Stimulated activated CD4-positive, alpha-beta T cell treated with anti-CD3 and anti-CD28 coated beads, Interleukin-2, amount 100 ng/mL, for 24 hours (primary cell): ENCODE measurements at places on chromosomes 1 and 21.
A peak's percentile ranks its signal among the peaks of the same experiment; 100 is the strongest.

DNA sequence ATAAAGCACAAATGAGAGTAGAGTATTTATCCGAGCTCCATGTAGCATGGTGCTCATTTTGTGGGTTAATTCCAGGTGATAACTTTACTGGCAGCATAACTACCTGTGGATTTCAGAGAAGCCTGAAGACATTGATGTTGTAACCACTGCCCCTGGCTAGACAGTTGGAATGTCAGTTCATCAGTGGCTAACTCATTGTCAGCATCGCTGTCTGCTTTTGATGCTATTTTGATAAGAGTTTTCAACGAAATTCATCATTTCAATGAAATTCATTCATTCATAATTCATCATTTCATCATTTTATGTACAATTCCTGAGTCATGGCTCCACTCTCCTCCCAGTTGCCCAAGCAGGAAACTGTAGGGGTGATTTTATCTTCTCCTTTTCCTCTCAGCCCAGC, 34.4 kb downstream of the HSD3B1 start:
- no peak for DNase-seq

DNA sequence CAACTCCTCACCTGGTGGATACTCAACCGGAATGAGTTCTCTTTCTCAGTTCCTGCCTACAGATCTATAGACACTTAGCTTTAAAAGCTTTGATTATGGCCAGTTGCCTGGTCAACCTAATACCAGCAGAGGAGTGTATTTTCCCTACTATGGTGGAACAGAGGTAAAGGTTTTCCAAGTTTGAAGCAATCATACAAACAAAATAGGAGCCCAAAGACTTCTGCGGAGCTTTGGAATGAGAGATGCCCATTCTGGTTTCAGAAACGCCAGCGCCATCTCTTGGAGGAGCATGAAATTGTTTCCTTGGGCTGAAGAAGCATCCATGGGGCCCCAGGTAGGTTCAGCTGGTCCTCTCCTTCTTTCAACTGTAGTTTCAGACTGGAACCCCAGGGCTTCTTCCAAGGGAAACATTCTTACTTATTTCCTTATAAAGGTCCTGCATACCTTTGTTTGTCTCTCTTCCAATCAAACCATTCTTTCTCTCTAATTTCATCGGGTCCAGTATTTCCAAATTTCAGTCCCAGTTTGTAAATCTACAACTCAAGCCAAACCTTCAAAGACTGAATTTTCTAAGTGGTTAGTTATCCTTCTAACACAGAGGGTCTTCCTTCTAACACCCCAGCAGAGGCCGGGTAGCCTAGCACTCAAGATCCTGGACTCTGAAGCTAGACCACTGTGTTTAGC, 95.9 kb downstream of the KCNJ15 start:
- DNase-seq: peak; percentile 67

GRCh38 chr1:199411506-199411905, 616.0 kb upstream of the NR5A2 start:
- no peak for DNase-seq

- DNase-seq: no peak
These were observed 378.9 kb downstream of the TTLL7 start for GRCh38 chr1:83620016-83620415.
